ENCODE measurements at places on chromosomes 3 and 15. TPM values are rescaled to one million over a fixed set of nuclear protein-coding genes. Genes with fewer than 3 reads are reported as not detected.

Gene TARS3
- total RNA-seq: 9.3 TPM

Gene KY
- total RNA-seq: under 0.01 TPM

Gene GOLGA6L7
- total RNA-seq: not detected

Gene C3orf85
- total RNA-seq: not detected

Gene SEMA3G
- total RNA-seq: not detected

Gene PSTPIP1
- total RNA-seq: 0.36 TPM

Gene RLBP1
- not detected for total RNA-seq

GRCh38 chr3:194009019-194009418 lies 126.9 kb upstream of the HES1 start:
- no peak for DNase-seq

DNA sequence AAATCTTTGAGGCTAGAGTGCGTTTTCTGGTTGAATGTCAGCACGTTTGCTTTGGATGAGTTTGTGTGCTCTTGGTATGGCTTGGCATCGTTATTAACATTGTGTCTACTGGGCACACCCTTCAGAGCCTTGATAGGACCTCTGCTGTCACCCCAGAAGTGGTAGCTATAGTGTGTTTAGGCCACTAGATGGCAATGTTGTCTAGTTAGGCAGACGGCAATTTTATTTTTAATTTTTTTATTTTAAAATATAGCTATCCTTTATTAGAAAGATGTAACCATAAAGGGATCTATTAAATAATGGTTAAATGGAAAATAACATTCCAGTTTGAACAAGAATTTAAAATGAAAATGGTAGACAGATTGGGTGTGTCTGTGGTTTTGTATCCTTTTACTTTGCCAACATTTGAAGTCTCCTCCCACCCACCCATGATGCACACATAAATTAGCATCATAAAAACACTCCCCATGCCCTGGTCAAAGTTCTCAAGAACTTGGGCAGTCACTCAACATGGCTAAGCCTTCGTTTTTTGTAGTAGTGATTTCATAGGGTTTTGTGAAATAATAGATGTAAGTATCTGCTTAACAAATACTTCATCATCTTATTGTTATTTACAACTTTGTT lies 200.7 kb downstream of the KCNH8 start:
- peak; percentile 1 for DNase-seq

DNA sequence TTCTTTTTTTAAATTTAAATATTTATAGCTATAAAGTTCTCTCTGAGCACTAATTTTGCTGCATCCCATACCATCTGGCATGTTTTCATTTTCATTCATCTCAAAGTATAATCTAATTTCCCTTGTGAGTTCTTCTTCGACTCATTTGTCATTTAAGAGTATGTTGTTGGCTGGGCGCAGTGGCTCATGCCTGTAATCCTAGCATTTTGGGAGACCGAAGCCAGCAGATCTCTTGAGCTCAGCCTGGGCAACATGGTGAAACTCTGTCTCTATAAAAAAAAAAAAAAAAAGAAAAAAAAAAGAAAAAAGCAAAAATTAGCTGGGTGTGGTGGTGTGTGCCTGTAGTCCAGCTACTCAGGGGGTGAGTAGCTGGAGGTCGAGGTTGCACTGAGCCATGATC lies 34.8 kb downstream of the MAP1A start:
- no peak for DNase-seq

- DNase-seq: peak; percentile 94
These were observed 118.8 kb downstream of the LPP start for GRCh38 chr3:188272481-188273372.

DNA sequence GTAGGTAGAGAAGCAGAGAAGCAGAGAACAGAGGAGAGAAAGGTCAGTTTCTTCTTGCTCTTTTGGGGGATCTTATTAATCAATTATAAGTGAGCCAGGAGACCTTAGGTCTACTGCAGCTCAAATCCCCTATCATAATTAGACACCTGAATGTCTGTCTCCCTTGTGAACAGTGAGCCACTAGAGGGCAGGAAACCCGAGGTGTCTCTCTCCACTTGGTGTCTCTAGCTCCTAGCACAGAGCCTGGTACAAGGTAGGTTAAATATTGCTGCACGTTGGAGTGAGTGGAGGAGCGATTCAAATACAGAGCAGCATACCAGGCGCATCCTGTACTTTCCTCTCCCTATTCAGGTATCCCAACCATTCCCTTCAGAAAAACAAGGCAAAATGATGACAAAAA lies 2.0 kb upstream of the ST8SIA2 start:
- DNase-seq: peak; percentile 1
